ENCODE measurements at places on chromosomes 13 and 19.

DNA sequence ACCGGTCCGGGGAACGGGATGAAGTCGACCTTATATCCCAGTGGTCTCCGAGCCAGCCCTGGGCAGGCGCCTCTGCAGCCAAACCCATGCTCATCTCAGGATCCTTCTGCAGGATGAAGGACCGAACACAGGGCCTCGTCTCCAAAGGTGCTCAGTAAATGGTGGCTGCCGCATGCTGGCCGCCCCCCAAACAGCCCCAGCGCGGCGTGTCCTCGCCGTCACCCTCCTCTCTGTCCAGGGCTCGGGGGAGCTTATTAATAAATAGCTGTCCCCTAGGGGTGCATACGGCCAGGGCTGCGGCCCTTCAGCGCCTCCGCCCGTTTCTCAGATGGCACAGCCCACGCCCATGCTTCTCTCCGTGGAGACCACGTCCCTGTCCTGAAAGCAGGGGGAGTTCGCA, 32.6 kb upstream of the SPACA7 start:
- DNase-seq, result no peak

DNA sequence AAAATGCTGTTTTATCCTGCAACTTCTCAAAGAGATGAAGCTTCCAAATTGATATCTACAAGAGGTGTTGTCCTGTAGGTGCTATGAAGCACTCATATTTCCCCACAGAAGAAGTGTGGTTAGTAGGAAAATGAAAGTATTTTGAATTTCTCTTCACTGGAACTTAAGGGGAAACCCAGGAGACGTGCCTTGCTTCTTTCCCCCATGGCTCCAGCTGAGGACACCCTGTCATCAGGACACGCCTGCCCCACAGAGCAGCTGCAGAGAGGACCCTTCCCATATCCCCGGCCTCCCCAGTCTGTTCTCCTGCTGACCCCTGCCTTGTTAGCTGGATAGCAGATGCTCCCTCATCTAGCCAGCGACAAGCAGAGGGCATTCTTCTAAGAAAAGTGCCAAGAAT, 371.3 kb downstream of the COG6 start:
- peak; percentile 43 for DNase-seq

DNA sequence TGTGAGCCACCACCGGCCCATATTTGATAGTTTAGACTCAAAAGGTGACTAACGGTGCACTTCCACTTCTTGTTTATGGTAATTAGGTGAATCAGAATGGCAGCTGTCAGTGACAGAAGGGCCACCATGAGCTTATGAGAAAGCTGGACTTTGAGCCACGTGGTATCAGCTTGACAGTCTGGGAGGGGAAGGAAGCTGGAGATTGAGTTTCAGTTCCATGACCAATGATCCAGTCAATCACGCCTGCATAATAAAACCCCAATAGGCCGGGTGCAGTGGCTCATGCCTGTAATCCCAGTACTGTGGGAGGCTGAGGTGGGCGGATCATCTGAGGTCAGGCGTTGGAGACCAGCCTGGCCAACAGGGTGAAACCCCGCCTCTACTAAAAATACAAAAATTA, 8.2 kb downstream of the EID2B start:
- DNase-seq, result no peak

DNA sequence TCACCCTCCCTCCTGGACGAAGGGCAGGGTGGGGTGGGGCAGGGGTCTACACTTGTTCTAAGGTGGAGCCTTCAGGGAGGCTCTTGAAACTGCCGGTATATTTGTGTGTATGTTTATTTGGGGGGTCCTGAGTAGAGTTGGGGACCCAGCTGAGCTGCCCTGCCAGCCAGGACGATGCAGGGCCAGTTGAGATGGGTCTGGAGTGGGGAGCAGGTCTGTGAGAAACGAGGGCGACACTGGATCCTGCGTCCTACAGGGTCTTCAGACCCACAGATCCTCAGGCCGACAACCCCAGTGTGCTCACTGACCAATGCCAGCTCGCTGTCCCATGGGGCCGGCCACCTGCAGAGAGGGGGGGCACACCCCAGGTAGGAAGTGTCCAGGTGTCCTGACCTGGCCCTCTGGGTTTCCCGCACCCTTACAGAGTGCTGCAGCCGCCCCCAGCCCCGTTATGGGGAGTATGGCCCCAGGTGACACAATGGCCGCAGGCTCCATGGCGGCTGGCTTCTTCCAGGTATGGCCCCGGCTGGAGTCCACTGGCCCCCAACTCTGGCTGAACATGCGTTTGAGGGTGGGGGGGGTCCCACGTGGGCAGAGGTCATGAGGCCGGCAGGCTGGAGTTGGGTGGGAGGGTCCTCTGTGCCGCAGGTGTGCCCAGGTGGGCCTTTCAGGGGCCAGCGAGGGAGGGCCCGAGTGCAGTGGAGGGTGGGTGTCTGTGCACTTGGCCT, 7.4 kb downstream of the ISYNA1 start:
- no peak for DNase-seq

GRCh38 chr13:27744801-27745200, 47.5 kb upstream of the GSX1 start:
- no peak for DNase-seq

- DNase-seq, result no peak
Observed at GRCh38 chr13:110047496-110047895, 259.5 kb downstream of the COL4A1 start.

GRCh38 chr13:98813993-98814392, 61.5 kb upstream of the SLC15A1 start:
- DNase-seq, result no peak

DNA sequence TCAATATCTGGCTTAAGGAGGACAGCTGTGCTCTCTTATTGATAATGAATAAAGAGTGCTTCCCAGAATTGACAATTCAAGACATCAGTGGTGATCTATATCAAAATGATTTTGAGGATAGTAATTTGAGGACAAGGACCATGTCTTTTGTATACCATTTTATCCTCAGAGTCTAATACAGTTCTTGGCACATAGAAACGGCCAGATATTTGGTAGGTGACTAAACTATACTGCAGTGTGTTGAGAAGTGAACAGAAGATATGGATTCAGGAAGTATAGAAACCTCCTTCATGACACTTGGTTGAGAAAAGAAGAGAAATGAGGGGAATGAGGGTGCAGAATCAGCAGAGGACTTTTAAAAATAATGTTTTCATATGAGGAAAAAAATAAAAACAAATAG, 16.1 kb upstream of the LMO7 start:
- DNase-seq, result no peak

DNA sequence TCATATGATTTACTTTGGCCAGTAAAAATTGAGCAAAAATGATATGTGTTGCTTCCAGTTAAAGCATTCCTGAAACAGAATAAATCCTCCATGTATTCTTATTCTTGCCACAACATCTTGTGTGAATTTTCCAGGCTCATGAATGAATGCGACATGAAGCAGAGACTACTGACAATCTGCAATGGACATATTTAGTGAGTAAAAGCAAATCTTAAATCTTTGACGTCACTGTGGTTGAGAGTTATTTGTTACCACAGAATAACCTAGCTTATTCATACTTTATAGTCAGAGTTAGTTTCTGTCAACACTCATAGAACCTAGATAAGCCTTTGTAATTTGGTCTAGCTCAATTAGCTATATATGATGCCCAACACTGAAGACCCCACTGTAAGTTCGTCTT, 1443.1 kb downstream of the PCDH9 start:
- no peak for DNase-seq

- no peak for DNase-seq
Observed at GRCh38 chr13:34884366-34884765, 57.7 kb upstream of the NBEA start.

GRCh38 chr13:69283301-69283700, 824.3 kb upstream of the ATXN8OS start:
- no peak for DNase-seq

DNA sequence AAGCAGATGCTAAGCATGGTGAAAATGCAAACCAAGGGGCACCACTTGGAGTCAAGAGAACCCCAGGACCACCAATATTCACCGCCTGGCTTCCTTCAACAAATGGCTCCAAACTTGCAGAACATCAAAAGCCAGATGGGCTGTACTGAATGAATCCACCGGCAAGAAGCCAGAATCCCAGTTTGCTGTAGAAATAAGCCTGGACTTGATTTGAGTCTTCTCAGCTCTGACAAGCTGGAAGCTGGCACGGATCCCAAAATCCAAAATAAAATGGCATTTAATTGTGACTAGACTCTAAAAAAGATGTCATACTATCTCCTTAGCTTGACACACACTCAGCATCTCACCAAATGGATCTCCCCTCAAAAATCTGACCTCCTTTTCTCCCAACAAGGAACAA, 11.9 kb downstream of the EFNB2 start:
- no peak for DNase-seq

DNA sequence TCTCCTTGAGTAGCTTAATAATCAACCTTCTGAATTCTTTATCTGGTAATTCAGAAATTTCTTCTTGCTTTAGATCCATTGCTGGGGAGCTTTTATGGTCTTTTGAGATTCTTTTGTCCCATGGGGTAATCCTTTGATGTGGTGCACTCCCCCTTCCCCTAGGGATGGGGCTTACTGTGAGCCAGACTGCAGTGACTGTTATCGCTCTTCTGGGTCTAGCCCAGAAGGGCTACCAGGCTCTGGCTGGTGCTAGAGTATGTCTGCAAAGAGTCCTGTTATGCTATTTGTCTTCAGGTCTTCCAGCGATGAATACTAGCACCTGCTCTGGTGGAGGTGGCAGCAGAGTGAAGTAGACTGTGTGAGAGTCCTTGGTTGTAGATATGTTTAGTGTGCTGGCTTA, 41.7 kb downstream of the UFM1 start:
- DNase-seq, result no peak

GRCh38 chr13:28761586-28761985, 42.8 kb upstream of the SLC46A3 start:
- DNase-seq, result no peak

- DNase-seq, result no peak
Observed at GRCh38 chr13:44311011-44311780, 62.4 kb upstream of the SERP2 start.

- no peak for DNase-seq
Observed at GRCh38 chr13:94947965-94948371, 235.6 kb upstream of the SOX21 start.

DNA sequence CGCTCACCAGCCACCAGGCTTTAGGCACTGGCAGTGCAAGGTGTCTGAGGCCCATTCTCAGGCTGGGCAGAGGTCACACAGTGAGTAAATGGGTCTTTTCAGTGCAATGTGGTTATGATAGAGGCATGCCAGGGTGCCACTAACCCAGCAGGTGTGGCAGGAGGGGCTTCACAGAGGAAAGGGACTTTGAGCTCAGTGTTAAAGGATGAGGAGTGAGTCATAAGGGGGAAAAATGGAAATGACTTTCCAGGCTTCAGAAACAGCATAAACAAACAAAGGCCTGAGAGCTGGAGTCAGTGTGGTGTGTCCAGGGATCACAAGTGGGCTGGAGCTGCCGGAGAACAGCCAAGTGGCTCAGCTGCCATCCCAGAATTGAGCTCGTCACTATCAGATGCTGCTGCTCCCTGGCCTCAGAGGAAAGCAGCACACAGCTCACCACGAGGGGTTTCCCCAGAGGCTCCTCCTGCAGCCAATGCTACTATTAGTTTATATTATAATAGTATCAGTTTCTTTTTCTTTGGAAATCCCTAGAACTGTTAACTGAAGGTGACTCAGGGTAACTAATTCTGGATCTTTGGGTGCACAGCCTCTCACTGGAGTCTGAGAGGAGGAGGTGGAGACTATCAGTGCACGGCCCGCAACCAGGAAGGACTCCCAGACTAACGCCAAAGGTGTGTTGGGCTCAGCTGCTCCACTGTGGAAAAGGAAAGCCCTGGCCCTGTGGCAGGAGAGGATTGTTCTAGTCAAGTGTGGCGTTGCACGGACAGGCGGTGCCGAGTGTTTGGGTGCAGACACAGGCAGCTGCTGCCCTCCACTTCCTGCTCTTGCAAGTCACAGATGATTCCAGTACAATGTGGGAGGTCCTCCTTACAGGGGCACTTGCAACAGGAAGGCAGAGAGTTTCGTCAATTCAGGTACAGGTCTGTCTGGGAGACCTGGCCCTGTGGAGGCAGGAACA, 39.5 kb downstream of the DHRS12 start:
- peak; percentile 63 for DNase-seq

Data from activated T-cell treated with anti-CD3 and anti-CD28 coated beads for 24 hours (primary cell).